ENCODE measurements at places on chromosomes 3 and 15.

DNA sequence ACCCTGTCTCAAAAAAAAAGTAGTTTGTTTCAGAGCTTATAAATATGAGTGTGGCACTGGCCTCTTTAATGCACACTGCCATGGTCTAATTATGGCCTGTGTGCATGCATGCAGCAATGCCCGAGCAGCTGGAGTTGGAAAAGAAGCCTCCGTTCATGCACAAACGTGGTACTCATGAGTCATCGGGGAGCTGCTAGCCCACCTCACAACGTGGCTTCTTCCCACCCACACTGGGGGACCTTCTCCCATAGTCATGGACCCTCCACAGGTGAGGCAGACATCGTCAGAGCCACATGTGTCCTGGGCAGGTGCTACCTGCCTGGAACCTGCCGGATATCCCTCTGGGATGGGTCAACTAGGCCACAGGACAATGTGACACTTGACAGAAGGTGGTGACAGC is 66.7 kb downstream of the ATP10A start:
- DNase-seq, result no peak

- no peak for DNase-seq
Measured at GRCh38 chr15:45892182-45892581, 257.4 kb downstream of the SQOR start.

- DNase-seq, result no peak
Measured at GRCh38 chr15:50840520-50840919, 68.0 kb upstream of the AP4E1 start.

DNA sequence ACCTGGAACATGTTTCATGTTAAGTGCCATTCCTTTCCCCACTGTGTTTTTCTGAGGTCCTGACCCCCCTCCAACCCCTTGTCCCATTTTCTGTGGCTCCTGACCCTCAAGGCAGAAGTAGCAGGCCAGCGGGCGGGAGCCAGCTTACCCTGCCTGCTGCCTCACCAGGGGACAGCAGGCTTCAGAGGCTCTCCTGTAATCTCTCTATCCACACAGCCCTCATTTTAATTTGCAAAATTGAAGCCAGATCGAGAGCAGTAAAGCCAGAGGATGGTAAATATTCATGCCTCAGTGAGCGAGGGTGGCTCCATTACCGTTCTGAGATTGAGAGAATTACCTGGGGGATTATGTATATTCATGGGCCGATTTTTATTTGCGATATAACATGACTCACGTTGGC is 147.6 kb downstream of the DNAJB8 start:
- no peak for DNase-seq

- peak; percentile 58 for DNase-seq
Measured at GRCh38 chr15:78840661-78841375, 29.6 kb upstream of the ADAMTS7 start.

- no peak for DNase-seq
Measured at GRCh38 chr3:107899990-107900651, 190.7 kb downstream of the CD47 start.

DNA sequence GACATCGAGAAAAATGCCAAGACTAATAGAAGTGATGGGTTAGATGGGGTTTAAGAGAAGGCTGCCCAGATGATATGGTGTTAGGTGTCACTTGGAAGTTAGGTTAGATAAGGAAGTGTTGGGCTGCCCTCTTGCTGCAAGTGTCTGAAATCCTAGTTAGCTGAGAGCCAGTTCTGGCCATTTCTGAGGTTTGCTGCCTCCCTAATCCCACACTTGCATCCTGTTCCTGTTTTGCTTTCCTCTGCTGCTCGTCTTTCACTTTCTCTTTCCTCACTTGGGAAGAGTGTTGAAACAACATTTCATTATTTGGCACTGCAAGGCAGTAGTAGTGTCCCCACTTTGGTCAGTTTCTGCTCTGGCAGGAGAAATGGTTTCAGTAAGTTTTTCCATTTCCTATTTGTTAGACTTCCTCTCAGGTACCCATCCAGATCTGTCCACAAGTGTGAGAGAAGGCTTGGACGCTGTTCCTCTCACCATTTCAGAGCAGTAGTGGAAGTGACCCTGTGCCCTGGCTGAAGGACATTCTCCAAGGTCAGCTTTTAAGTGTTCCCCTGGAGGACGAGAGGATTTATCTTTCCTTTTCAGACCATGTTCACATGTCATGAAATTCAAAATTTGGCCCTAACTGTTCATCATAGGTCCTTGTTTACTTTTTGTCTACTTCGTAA is 93.3 kb downstream of the ADAMTSL3 start:
- peak; percentile 36 for DNase-seq

- DNase-seq, result no peak
Measured at GRCh38 chr3:120418866-120419490, 31.8 kb downstream of the FSTL1 start.

- DNase-seq, result peak; percentile 55
Measured at GRCh38 chr3:49495023-49495422, 25.0 kb downstream of the DAG1 start.

DNA sequence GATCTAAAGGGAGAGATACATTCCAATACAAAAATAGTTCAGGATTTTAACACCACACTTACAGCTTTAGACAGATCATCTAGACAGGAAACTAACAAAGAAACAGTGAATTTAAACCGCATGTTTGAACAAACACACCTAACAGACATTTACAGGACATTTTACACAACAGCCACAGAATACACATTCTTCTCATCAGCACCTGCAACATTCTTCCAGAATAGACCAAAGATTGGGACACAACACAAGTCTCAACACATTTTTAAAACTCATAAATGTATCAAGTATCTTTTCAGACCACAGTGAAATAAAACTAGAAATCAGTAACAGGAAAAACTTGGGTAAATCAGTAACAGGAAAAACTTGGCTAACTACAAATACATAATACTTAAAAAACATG is 256.3 kb downstream of the MCTP2 start:
- no peak for DNase-seq

GRCh38 chr15:101541501-101542292 is 52.2 kb upstream of the PCSK6 start:
- no peak for DNase-seq
